Temporal lobe (tissue), 4 donors: ENCODE measurements at places on chromosomes 16 and 17. TPM values are rescaled to one million over a fixed set of nuclear protein-coding genes. Genes with fewer than 3 reads are reported as not detected.

The KRTAP1-5 gene
- not detected for total RNA-seq

The IL34 gene
- total RNA-seq = 1.5 TPM

The MT1F gene
- total RNA-seq = 2.0 TPM

The GPR139 gene
- total RNA-seq = 2.5 TPM

The YBX2 gene
- total RNA-seq = 1.2 TPM

The CA4 gene
- total RNA-seq = 2.5 TPM

The KRT33B gene
- total RNA-seq = not detected

The CKLF gene
- total RNA-seq = 27.8 TPM

The TBX6 gene
- 0.25 TPM for total RNA-seq

The HSBP1 gene
- 70.6 TPM for total RNA-seq

The KRTAP2-1 gene
- not detected for total RNA-seq

The NPIPA5 gene
- total RNA-seq = 0.25 TPM

The FKBP10 gene
- 8.4 TPM for total RNA-seq

The SCNN1B gene
- not detected for total RNA-seq

The PDILT gene
- not detected for total RNA-seq

The KRT24 gene
- not detected for total RNA-seq

The RNF112 gene
- total RNA-seq = 21.6 TPM

The HSD17B2 gene
- total RNA-seq = 0.74 TPM

The IL21R gene
- under 0.01 TPM for total RNA-seq

The COPRS gene
- total RNA-seq = 28.0 TPM

The TBC1D3E gene
- total RNA-seq = not detected

The SYT17 gene
- 3.9 TPM for total RNA-seq

The KRT28 gene
- 0.25 TPM for total RNA-seq

The SYCE1L gene
- total RNA-seq = 0.25 TPM

The ZNF624 gene
- 17.0 TPM for total RNA-seq

The ARHGDIG gene
- total RNA-seq = 29.5 TPM

The HBZ gene
- total RNA-seq = not detected
